Mammary epithelial cell (primary cell): ENCODE measurements at places on chromosomes 4 and X. TPM values are rescaled to one million over a fixed set of nuclear protein-coding genes. Genes with fewer than 3 reads are reported as not detected.

The ATP2B3 gene
- polyA plus RNA-seq: not detected

The SRPX gene
- 230 TPM for polyA plus RNA-seq

The CNKSR2 gene
- polyA plus RNA-seq: 0.65 TPM

The PRRG3 gene
- polyA plus RNA-seq: not detected

The TMEM150C gene
- polyA plus RNA-seq: 0.07 TPM

The OTC gene
- polyA plus RNA-seq: not detected

The NOX1 gene
- not detected for polyA plus RNA-seq

The SLC6A14 gene
- 0.08 TPM for polyA plus RNA-seq

The GUCY1A1 gene
- 0.32 TPM for polyA plus RNA-seq

The GAGE1 gene
- polyA plus RNA-seq: not detected

The EVC2 gene
- polyA plus RNA-seq: 0.79 TPM

The TNIP3 gene
- 0.06 TPM for polyA plus RNA-seq

The PDHA1 gene
- polyA plus RNA-seq: 175 TPM

The SRPK3 gene
- 0.10 TPM for polyA plus RNA-seq
